ENCODE measurements at places on chromosomes 13 and 19.

GRCh38 chr13:67841071-67841470 is 610.9 kb upstream of the PCDH9 start:
- no peak for DNase-seq

- no peak for DNase-seq
Observed at GRCh38 chr13:98065468-98065867, 77.4 kb upstream of the FARP1 start.

DNA sequence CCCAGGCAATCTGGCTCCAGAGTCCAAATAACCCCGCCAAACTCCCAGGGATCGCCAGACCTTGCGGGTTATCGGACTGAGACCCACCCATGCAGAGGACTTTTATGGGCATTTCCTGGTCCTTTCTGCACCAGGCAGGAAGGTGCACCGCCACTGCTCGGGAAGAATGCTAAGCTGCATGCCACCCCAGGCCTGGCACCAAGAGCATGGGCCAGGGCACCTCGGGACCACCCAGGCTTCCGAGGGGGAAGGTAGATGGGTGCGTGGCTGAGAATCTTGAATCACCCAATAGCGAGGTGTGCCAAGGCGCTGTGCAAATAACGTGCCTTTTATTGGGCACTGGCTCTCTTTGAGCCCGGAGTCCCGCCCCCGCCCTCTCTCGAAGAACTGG is 422 bp upstream of the ZNF575 start:
- DNase-seq, result no peak

GRCh38 chr13:26382366-26382765 is 128.4 kb downstream of the CDK8 start:
- DNase-seq, result no peak

DNA sequence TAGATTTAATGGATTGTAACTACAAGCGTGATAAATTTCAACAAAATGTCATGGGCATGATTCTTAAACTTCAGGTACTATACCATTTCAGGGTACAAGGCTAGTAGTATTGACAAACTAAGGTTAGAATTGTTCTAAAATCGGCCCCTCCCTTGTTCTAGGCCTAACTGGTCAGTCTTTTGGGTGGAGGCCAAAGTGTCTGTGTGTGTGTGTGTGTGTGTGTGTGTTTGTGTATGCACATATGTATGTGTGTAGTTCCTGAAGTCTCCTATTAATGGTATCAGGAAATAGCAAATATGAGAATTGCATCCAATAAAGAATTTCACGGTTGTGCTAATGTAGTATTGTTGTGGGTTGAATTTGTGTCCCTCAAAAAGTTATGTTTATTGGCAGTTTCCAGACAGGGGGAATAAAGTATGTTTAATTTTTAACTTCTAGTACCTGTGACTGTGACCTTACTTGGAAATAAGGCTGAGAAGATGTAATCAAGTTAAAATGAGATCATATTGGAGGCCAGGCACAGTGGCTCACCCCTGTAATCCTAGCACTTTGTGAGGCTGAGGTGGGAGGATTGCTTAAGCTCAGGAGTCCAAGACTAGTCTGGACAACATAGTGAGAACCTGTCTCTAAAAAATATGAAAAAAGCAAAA is 119.2 kb downstream of the KLF5 start:
- no peak for DNase-seq

Data from PC-3 (cell line).